ENCODE measurements at places on chromosomes 1 and 21.

GRCh38 chr21:46585191-46585953, 19.5 kb downstream of the S100B start:
- DNase-seq, result no peak

GRCh38 chr1:246631426-246631825, 65.2 kb downstream of the CNST start:
- DNase-seq, result no peak

DNA sequence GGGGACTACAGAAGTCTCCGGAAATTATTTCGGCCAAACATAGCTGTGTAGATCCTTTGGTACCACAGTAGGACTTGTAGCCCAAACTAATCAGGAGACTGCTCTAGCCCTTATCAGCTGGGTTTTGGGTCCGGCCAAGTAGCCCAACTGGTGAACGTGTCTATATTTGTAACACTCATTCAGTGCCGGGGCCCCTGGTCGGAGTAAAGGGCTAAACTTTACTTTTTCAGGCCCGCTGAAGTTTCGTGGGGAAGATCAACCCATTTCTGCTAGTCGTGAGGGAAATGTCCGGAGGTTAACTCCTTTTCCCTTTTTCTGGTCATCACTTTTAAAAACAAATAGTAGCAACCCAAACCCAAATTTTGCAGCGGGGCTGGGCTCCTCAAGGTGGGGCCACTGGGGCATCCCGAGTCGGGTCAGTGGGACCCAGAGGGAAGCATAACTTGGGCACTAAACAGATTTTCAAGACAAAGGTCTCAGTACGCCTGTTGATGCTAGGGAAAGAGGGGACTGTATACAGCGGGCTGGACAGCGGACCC, 1.7 kb downstream of the LHX9 start:
- no peak for DNase-seq

- DNase-seq, result no peak
These were observed 42.7 kb downstream of the HSD3B1 start for GRCh38 chr1:119549719-119550132.

DNA sequence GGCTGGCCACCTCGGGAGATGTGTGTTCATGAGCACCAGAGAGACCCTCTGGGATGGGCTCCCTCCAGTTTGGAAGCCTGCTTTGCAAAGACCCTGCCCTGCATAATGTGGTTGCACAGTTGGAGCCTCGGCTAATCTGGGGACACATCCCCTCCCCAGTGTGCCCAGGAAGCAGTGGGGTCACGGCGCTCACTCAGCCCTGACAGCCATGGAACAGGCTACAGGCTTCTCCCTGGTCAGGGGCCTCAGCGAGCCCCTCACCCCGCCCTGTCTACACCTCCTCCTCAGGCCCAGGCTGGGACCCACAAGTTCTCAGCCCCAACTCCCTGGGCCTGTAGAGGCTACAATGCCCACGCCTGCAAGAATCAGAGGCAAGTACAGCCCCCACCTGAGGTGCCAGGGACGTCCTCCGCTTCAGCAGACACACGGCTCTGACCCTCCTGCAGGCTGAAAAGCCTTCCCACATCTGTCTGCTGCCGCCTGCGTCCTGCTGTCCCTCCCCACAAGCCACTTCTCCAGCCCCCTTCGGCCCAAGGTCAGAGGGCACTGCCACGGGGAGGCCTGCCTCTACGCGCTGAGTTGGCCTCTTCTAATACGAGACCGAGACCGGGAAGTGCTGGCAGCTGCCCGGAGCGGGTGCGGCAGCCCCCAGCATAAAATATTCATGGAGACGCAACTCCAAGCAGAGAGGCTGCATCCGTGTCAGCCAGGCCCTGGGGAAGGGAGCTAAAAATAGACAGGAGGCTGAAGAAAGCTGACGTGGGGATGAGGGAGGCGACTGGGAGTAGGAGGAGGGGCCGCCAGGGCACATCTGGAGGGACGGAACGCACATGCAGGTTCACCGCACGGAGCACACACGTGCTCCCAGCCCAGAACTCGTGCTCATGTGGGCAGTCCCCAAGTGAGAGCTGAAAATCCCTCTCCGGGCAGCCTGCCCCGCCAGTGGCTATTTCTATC, 15.2 kb upstream of the GPR153 start:
- no peak for DNase-seq
